SK-N-SH (cell line): ENCODE measurements at places on chromosomes 5 and 9. TPM values are rescaled to one million over a fixed set of nuclear protein-coding genes. Genes with fewer than 3 reads are reported as not detected.

DNA sequence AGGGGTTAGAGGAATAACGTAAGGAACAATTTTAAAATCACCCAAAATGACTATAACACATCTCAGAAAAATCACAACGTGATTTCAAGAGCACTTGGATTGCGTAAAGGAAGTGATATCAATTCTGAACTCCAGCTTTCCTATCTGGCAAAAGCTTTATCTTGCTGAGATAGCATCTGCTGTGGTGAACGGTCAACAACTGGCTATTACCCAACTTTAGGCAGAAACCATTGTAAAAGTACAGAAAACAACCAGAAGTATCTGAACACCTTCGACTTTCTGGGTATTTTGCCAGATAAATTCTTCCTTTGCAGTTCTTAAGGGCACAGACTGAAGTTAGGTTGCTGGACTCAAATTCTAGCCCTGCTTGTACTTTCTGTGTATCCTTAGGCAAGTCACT is 9.2 kb downstream of the ABLIM3 start:
- no peak for DNase-seq

GRCh38 chr5:140631831-140632365 is 1.1 kb downstream of the CD14 start:
- no peak for DNase-seq

GRCh38 chr5:158063052-158063451 is 204.1 kb upstream of the CLINT1 start:
- no peak for DNase-seq

GRCh38 chr5:56985936-56986625 is 34.2 kb upstream of the MIER3 start:
- no peak for DNase-seq

DNA sequence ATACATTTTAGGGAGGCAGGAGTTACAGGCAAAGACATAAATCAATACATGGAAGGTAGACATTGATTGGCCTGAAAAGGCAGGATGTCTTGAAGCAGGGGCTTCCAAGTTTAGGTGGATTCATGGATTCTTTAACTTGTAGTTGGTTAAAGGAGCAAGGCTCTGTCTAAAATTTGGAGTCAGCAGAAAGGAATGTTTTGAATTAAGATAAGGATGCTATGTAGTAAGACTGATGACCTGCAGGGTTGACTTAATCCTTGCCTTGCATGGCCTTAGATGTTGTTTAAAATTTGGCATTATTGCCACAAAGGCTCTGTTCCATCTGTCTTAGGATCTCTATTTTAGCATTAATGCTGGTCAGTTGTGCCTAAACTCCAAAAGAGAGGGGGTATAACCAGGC is 171.3 kb downstream of the C5orf15 start:
- DNase-seq: no peak

DNA sequence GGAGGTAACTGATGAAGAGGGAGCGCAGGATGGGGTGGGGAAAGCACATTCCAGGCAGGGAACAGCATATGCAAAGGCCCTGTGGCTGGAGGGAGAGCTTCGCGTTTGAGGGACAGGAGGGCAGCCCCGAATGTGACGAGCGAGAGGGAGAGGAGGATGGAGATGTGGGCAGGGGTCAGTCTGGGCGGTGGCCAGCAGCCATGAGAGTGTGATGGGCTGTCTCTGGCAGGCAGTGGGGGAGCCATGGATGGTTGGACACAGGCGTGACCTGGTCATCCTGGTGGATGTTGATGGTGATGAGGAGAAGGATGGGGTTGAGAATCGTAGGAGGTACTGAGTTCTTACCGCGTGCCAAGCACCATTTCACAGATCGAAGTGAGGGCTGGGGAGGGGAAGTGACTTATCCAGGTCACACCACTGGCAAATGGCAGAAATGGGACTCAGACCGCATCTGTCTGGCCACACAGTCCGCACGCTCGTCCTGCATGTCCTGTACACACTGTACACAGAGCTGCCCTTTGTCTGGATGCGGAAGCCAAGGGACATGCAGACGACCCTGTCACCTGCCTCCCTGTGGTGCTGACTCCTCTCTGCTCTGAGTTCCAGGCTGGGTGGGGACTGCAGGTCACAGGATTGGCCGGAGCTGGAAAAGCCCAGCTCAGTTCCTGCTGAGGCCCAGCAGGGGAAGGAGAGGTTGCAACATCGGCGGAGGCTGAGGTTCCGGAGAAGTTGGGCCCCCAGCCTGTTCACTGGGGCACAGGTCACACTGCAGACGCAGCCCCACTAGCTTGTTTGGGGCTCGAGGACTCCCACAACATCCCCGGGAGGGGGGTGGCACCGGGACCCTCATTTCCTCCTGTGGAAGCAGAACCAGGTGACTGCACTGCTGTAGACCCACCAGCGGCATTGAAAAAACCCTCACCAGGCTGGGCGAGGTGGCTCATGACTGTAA is 165.6 kb upstream of the IER5L start:
- DNase-seq: no peak

The KIF2A gene
- 14.3 and 16.1 TPM in 2 replicates for polyA plus RNA-seq

The ZBTB34 gene
- polyA plus RNA-seq: 2.9 and 4.1 TPM in 2 replicates

The SHC3 gene
- 3.2 and 4.7 TPM in 2 replicates for polyA plus RNA-seq

The PPP1R26 gene
- polyA plus RNA-seq: 18.6 and 20.1 TPM in 2 replicates

The HRCT1 gene
- 2.0 and 3.0 TPM in 2 replicates for polyA plus RNA-seq
